ENCODE measurements at places on chromosomes 12 and 14.

DNA sequence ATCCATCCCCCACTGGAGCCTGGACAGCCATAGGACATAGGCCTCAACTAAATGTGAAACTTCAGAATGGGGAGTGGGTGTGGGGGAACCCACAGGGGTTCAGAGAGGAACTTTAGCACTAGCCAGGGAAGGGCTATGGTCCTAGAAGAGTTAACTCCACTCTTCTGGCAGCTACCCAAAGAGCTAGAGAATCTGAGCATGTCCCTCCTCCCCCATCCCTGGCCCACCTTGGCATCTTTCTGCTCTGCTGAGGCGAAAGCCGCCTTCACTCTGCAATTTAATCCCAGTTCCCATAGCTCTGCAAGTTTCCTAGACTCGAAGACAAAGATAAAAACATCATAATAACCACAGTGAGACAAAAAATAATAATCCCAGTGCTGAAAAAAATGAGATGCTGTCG, 214.7 kb upstream of the RTL1 start:
- no peak for DNase-seq

DNA sequence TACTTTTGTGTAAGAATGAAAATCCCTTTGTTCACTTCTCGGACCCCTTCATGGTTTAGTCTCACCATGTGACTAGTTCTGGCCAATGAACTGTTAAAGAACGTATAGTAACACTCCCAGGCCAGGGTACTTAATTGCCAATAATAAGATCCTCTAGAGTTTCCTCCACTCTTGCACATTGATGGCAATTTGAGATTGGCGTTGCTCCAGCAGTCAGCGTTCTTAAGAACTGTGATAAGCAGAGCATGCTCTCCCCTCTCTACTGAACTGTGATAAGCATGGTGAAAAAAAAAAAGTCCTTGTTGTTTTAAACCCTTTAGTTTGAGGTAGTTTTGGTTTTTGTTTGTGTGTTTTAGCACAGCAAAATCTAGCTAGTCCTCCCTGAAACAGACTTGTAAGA, 854.5 kb downstream of the SLC6A15 start:
- no peak for DNase-seq

DNA sequence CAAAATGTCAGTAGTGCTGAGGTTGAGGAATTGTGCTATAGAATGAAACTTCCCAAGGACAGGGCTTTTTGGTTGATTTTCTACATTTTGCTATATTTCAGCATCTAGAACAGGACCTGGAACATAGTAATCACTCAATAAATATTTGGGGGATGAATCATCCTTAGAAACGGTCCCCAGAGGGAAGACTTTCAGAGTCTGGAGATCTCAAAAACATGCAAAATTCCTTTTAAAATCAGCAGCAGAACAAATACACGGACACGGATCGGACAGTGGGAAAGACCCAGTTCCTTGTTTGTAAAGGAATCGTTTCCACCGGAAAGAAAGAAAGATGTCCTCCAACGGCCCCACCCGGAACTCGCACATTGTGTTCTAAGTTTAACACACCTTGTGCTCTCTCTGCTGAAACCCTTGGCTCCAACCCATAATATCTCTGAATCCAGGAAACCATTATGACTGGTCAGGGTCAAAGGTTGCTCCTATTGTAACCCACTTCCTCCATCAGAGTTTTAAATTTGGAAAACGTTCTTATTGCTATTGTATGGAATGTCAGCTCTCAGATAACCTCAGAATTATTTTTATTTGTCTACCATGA, 617.2 kb downstream of the MED13L start:
- DNase-seq, result peak; percentile 53

DNA sequence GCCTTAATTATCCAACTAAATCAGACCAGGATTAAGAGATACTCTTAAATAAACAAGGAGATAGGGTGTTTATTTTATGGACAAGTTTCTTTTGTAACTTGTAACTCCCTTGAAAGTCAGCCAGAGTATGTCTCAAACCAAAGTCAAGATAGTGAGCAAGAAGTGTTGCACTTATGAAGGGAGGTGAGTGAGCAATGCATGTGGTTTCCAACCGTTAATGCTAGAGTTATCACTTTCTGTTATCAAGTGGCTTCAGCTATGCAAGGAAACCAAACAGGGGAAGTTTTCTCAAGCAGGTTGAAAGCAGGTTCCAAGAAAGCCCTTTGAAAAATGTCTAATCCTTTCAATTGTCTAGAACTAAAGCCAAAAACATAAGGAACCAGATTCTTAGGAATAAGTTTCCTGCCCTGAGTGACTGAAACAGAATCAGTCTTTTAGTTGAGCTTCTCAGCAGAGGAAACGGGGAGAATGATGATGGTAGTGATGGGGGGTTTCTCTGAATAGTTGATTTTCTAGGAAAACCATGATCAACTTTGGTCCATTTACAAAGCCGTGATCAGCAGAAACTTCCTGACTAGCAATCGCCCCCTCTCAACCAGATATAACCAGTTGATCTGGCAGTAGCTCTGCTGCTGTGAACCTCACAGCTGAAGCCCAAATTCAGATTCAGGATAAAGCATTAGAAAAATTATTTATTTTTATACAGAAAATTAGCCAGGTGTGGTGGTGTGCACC, 128.4 kb downstream of the DAD1 start:
- no peak for DNase-seq

- peak; percentile 88 for DNase-seq
Measured at GRCh38 chr12:69655616-69656340, 43.3 kb downstream of the BEST3 start.

DNA sequence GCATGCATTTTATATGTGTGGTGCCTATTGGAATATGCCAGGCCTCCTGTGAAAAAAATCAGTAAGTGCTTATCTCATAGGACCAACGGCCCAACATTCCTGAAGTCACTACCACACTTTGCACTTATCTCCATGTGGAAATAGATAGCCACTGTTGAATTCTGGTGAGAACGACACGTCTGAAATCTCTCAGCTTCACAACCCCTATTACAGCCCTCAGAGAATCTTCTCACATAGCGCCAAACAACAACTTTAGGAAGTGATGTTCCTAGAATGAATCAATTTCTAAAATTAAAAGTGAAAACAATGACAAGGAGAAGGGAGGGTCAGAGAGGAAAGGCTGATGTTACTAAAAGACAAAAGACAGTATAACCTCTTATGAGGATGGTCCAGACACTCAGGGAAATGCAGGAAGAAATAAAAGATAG, 270.8 kb upstream of the BTG1 start:
- no peak for DNase-seq

- DNase-seq, result no peak
Measured at GRCh38 chr12:104477510-104478390, 21.0 kb downstream of the CHST11 start.

- DNase-seq, result no peak
Measured at GRCh38 chr12:114698566-114699163, 14.7 kb upstream of the TBX3 start.

- DNase-seq, result no peak
Measured at GRCh38 chr12:11693601-11694000, 44.1 kb downstream of the ETV6 start.

- DNase-seq, result no peak
Measured at GRCh38 chr12:102510463-102510862, 30.1 kb upstream of the IGF1 start.

DNA sequence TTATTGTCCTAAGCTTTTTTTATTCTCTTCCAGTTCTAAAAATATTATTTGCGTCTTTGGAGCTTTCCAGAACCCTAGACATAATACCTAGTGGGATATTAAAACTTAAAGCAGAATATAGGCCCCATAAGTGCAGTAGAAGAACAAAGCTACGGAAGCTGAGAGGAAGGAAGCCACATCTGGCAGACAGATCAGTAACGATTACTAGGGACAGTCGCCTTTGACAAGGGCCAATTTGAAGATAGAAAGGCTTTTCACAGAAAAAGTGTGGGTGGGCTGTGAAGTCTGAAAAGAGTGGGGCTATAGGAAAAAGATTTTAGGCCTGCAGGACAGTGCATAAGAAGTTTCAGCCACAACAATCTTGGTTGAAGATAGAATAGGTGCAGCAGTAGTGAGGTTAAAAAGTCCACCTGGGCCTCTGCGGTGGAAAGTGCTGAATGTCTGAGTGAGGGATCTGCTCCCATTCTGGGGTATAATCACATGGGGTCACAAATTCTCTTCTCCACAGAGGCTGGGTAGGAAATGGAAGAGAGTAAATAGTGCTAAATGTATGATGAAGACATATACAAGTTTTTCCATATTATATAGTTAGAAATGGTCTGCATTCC, 114.5 kb downstream of the CMAS start:
- DNase-seq, result no peak

DNA sequence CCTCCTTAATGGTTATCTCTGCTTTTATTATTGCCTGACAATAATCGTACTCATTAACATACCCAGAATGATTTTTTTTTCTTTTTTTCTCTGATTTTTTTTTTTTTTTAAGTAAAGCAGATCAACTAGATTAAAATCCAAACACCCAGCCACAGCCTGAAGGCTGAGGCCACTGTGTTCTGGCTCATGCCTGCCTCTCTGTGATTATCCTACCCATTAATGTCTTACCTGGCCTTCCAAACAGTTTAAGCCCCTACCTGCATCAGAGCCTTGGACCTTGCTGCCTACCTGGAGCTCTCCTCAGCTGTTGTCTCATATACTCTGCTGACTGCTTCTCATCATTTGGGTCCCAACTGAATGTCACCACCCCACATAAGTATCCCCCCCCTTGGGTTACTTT, 6.8 kb upstream of the TMED10 start:
- no peak for DNase-seq

DNA sequence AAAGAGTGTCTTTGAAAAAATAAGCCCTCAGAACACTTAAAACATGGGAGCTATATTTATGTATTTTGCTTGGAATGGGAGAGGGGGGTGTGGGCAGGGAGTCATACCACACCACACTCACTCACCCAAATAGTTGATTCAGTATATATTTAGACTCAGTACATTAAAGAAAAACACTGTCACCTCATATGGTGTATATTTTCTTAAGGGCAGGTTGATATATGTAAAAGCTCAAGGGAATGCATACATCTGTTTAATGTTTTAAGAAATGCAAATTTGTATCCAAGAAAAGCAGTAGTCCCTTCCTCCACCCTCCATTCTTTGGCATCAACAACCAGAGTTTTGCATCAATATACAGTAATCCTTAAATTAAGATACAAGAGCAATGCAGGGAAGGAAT, 1.4 kb downstream of the NFYB start:
- DNase-seq, result peak; percentile 9

DNA sequence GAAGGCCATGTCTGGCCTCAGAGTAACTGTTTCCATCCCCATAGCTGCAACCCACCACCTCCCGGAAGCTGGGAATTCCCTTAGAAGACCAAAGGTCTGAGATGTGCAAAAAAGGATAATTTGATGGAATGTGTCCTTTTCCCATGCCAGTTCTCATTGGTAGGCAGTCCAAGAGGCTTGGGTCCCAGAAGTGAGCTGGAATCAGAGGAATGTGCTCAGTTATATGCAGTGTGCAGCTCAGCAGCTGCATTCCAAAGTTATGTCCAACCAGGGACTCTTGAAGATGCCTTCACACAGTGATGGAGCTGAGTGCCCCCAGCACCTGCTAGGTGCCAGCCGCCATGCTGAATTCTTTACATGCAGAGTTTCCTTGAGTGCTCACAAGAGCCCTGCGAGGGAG, 583.9 kb upstream of the TBX3 start:
- DNase-seq, result no peak

DNA sequence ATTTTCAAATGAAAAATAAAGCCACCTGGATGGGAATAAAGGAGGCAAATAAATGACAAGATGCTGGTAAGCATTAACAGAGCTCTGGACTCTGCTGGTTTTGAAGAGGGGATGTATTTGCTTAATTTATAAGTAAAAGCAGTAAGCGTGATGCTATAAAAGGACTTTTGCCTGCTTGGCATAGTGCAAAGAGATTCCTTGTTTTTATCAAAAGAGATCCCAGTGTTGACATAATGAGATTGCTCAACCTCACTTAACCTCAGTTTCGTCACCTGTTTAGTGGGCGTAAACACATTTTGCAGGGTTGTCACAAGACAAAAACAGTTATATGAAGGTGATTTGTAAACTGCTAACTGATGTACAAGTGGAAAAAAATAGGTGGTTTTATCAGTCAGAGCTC, 13.8 kb downstream of the ASCL1 start:
- DNase-seq, result no peak

DNA sequence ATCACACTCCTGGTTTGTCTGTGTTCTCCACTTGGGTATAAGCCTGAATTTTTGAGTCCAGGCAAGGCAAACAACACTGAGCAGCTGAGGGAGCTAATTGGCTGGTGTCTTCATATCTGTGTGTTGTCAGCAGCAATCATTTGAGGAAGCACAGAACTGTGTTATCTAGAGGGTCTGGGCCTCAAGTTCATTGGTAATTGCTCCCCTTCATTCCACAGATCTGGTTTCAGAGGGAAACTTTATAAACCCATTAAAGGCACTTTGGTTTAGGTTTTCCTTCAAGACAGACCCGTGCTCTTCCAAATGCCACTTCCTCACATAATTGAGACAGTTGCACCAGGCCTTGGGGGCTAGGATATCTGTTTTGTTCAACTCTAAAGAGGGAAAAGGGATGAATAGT, 5.6 kb downstream of the DACT1 start:
- DNase-seq, result no peak

- DNase-seq, result no peak
Measured at GRCh38 chr12:82870771-82871377, 184.2 kb downstream of the TMTC2 start.

- DNase-seq, result peak; percentile 58
Measured at GRCh38 chr12:43884683-43885410, 49.0 kb downstream of the TMEM117 start.

- no peak for DNase-seq
Measured at GRCh38 chr14:38290601-38291188, 34.8 kb upstream of the CLEC14A start.

GRCh38 chr12:25130741-25131188, 64.2 kb downstream of the DNAI7 start:
- DNase-seq, result no peak

DNA sequence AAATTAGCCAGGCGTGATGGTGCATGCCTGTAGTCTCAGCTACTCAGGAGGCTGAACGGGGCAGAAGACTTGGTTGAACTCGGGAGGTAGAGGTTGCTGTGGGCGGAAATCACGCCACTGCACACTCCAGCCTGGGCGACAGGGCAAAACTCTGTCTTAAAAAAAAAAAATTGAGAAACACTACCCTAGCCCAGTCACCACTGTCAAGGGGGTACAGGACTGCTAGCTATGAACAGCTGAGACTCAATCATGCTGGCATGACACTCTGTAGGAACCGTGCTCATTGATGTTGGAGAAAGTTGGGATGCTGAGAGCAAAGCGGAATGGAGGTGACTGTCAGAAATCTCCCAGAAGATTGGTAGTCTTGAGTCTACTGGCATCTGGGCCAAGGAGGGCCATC, 58.2 kb upstream of the STON2 start:
- DNase-seq, result no peak

DNA sequence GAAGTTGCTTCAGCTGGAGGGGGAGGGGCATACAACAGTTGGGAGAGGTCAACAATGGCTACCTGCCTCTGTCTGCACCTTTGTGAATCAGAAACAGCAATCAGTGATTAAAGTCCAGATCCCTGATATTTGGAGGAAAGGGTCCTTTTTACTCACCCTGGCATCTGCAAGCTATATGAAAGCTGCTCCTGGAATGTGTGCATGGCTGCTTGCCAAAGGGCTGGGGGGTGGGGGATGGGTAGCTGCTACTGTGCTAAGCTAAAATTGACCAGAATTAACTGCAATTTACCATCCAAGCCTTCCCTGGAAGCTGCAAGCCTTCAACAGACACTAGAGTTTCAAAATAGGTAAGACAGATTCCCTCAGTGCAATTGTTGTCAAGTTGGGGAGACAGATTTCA, 13.5 kb upstream of the GTF2A1 start:
- DNase-seq, result no peak

GRCh38 chr14:30330445-30330844, 228.5 kb upstream of the G2E3 start:
- no peak for DNase-seq

All from foreskin keratinocyte (primary cell).